Erythroblast (primary cell): ENCODE measurements at places on chromosomes 6 and 20.

GRCh38 chr6:92431502-92431901 is 987.9 kb downstream of the EPHA7 start:
- DNase-seq: no peak

- DNase-seq: no peak
These were observed 9.5 kb upstream of the HLA-DRA start for GRCh38 chr6:32430179-32430578.

- no peak for DNase-seq
These were observed 113.8 kb downstream of the SYCP2 start for GRCh38 chr20:59819496-59820203.

DNA sequence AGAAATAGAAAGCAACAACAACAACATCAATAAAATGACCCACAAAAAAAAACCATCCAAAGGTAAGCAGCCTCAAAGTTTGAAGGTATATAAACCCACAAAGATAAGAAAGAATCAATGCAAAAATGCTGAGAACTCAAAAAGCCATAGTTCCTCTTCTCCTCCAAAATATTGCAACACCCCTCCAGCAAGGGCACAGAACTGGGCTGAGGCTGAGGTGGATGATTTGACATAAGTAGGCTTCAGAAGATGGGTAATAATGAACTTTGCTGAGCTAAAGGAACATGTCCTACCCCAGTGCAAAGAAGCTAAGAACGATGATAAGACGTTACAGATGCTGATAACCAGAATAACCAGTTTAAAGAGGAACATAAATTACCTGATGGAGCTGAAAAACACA is 188.8 kb upstream of the BTBD3 start:
- DNase-seq: no peak

GRCh38 chr6:34585512-34586061 is 29.5 kb upstream of the SPDEF start:
- DNase-seq: no peak

DNA sequence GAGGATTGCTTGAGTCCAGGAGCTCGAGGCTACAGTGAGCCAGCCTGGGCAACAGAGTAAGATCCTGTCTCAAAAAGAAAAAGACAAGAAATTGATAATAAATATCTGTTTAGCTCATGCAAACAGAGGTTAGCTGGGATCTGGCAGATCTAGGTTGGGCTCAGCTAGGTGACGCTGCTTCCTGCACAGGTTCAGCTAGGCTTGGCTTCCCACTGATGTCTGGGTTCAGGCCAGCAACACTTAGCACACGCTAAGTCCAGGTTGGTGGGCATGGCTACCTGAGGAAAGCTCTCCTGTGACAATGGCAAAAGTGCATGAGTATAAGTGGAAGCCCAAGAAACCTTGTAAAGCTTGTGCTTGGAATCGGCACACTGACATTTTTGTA is 48.7 kb downstream of the RIN2 start:
- no peak for DNase-seq

GRCh38 chr6:81881660-81882059 is 129.2 kb upstream of the TENT5A start:
- DNase-seq: no peak

- DNase-seq: no peak
These were observed 150.1 kb downstream of the DOK5 start for GRCh38 chr20:54625497-54625896.

DNA sequence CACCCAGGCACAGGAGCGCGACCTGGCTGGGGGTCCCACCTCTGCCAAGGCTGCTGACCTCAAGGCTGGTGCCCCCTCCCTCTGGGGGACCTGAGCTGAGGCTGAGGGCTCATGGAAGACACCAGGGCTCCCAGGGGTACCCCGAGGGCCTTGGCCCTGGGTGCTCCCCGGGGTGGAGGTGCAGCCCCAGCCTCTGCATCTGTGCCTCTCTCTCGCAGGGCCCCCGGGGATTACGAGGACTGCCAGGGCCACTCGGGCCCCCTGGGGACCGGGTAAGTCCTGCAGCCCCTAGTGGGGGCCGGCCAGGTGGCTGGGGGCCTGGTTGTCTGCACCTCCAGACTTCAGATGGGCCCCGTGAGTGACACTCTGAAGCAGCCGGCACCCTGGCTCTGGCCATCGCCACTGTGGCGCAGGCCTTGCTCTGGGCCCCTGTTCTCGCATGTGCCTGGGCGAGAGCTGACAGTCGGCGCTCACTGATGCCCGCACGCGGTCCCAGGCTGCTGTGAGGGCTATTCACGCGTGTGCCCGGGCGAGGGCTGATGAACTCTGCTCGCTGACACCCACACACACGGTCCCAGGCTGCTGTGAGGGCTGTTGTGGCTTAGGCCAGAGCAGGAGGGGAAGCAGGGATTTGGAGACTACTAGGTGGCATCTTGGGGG is 9.3 kb downstream of the COL9A3 start:
- DNase-seq: no peak

- peak; percentile 77 for DNase-seq
These were observed at the start of gene ITPA for GRCh38 chr20:3209257-3209945. Gene ITPA, plus strand, starts transcription at chr20:3209498. Its CDS starts 54 bp downstream, at chr20:3209552.

GRCh38 chr6:41683523-41684310 is 45.4 kb downstream of the MDFI start:
- peak; percentile 85 for DNase-seq

GRCh38 chr6:154297721-154298120 is 58.9 kb downstream of the IPCEF1 start:
- no peak for DNase-seq

DNA sequence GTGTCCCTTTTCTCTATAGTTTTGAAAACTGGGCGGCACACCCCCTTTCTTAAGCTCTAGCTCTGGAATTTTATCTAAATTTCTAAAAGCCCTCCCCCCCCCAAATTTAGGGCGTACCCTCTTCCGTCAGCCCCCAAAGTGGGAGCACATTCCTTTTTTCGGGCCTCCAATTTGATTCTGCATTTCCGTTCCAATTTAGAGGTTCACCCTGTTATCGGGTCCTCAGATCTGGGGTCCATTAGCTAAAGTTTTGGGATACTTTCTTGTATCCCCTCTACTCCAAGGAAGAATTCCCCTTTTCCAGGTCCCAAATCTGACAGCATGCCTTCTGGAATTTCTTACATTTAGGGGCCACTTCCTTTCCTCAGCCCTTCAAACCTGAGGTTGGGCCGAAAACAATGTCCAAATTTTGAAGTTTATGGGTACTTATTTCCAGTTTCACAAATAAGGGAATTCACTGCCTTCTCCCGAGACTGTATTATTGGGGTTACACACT is 796 bp downstream of the PHF20 start:
- DNase-seq: peak; percentile 47

DNA sequence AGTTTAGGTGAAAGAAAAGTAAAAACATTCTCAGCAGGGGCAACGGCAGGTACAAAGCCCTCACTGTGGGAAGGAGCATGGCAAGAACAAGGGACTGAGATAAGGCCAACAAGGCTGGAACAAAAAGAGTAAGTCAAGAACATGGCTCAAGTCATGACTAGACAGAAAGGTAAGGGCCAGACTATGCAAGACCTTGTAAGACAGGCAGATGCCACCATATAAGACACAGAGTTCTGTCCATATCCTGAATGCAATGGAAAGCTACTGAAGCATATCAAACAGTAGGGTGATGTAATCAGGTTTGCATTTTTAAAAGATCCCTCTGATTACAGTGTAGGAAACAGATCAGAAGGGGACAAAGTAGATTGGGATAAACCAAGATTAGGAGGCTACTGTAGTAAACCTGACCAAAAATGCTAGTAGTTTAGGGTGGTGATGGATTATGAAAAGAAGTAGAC is 5.5 kb downstream of the REV3L start:
- DNase-seq: peak; percentile 58

GRCh38 chr20:50932691-50933280 is 1.5 kb upstream of the ADNP start:
- no peak for DNase-seq

DNA sequence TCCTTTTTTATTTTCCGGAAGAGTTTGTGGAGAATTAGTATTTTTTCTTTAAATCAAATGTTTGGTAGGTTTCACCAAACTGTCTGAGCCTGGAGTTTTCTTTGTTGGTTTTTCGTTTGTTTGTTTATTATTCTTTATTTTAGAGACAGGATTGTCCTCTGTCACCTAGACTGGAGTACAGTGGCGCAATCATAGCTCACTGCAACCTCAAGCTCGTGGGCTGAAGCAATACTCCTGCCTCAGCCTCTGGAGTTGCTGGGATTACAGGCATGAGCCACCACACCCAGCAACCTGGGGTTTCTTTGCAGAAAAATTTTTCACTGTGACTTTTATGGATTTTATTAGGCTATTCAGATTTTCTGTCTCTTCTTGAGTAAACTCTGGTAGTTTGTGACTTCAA is 120.2 kb upstream of the LOC128125822 start:
- no peak for DNase-seq

- no peak for DNase-seq
These were observed 28.6 kb upstream of the GTSF1L start for GRCh38 chr20:43755390-43755789.

DNA sequence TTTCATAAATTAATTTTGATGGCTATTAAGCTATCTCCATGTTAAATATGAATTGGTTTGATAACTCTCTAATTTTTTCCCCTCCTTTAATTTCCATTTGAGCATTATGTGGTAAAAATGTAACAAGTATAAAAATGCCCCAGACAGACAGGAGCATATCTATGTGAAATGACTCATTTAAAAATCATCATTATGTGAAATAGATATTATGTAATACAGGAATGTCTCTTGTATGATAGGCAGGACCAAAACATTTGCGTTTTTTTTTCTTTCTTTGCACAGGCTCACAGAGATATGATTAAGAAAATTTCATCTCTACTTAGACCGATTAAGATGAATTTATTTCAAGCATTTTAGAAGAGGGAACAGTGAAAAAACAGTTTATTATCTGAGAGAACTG is 95.8 kb downstream of the AKAP7 start:
- DNase-seq: no peak

- DNase-seq: no peak
These were observed 365.7 kb downstream of the ZFAND3 start for GRCh38 chr6:38185244-38185643.

DNA sequence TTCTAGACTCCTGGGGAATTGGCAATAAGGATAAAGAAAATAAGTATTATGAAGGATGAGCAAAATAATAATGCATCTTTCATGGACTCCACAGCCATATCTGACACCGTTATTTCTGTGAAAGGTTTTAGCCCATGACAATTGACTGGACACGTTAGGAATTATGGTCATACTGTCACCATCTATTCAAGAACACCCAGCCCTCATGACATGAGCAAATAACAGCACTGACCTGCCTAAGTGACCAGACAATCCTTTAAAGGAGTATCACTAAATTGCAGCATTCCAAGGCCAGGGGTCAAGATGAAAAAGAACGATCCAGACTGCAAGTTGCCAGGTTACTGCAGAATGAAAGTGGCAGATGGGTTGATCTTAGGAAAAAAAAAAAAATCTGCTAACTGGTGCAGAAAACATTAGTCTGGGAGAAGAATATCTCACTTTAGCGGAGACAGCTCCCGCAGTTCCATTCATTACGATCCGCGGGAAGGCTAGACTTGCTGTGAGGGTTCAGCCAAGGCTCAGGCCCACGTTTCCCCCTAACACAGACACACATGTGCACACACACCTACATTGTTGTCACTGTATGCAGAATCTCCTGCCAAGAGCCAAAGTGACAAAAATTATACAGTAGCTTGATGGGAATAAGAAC is 237.7 kb upstream of the AGPAT4 start:
- no peak for DNase-seq
